ENCODE measurements at places on chromosomes 1 and 21. TPM values are rescaled to one million over a fixed set of nuclear protein-coding genes. Genes with fewer than 3 reads are reported as not detected.

DNA sequence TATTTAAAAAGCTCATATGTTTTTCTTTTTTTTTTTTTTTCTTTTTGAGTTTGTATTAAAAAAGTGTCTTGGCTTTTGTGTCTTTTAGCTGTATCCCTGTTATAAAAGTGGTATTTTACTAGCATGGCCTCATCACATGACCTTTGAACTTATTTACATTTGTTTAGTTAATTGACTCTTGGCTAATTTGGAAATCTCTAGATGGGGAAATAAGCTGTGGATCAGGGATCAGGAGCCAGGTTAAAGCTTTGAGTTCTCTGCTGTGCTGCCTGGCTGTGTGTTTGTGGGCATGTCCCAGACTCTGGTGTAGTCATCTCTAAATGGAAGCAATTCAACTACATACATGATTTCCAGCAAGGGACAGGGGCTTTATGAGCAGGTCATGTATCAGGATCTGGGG, 56.5 kb downstream of the HHAT start:
- H3K27ac ChIP-seq, result no peak overlapping the region
- DNase-seq, result no peak
- H3K36me3 ChIP-seq, result no peaks in the 10 kb centered on the region
- no peaks in the 10 kb centered on the region for H3K27me3 ChIP-seq
- H3K4me1 ChIP-seq, result no peaks in the 10 kb centered on the region

DNA sequence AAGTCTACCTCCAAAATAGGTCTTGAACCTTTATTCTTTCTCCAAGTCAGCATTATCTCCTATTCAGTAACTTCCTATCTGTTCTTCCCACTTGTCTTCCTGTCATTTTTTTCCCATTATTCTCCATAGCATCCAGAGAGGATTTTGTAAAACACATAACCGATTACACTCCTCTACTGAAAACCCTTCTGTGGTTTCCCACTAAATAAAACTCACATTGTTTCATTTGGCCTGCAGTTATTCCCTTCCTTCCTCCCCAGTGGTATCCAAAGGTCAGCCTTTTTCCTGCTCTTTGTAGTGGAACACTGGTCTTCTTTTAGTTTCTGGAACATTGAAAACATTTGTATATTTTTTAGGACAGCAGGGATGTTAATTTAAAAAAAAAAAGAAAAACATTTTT, 266.0 kb downstream of the GPR52 start:
- no peaks in the 10 kb centered on the region for H3K27me3 ChIP-seq
- peaks cover 25% of the 10 kb centered on the region for H3K4me1 ChIP-seq
- H3K27ac ChIP-seq, result no peak overlapping the region
- H3K4me3 ChIP-seq, result no peak overlapping the region
- H3K36me3 ChIP-seq, result peaks cover 6% of the 10 kb centered on the region

DNA sequence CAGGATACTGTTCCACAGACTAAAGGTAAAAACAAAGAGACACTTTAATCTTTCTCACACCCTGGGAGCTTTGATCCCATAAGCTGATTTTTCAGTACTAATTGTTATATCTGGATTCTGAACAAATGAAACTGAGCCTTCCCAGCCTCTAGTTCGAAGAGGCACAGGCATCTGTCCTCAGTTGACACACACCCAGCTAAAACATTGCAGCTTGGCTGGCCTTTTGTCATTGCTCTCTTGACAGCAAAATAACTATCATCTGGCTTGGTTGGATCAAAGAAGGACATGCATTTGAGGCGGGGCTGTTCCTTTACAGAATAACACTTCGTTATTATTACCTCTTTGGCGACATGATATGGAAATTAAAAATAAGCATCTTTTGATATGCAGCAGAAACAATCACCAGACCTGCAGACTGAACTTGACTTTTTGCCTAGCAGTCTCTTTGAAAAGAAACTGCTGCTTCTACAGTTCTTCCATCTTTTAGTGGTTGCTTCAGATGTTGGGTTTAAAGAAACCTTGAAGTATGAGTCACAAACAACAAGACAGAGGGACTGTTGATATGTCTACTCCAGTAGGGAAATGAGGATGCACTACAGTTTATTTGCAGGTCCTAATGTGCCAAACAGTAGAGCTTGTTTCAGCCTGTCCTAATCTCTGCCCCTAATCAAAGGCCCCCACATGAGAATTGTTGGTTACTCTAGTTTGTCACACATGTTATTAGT, 166.5 kb downstream of the TPR start:
- H3K27ac ChIP-seq, result no peak overlapping the region
- H3K4me3 ChIP-seq, result no peak overlapping the region
- peaks cover 37% of the 10 kb centered on the region for H3K4me1 ChIP-seq
- H3K27me3 ChIP-seq, result no peaks in the 10 kb centered on the region

GRCh38 chr1:218377143-218377660, 32.1 kb downstream of the TGFB2 start:
- DNase-seq, result no peak
- H3K4me1 ChIP-seq, result peaks cover 54% of the 10 kb centered on the region
- H3K36me3 ChIP-seq, result no peaks in the 10 kb centered on the region

- H3K4me1 ChIP-seq, result no peaks in the 10 kb centered on the region
- H3K4me3 ChIP-seq, result no peak overlapping the region
- H3K27me3 ChIP-seq, result no peaks in the 10 kb centered on the region
- no peak for DNase-seq
- no peak overlapping the region for H3K27ac ChIP-seq
- no peaks in the 10 kb centered on the region for H3K36me3 ChIP-seq
These were observed 12.7 kb upstream of the ZMYM6 start for GRCh38 chr1:35044431-35044830.

DNA sequence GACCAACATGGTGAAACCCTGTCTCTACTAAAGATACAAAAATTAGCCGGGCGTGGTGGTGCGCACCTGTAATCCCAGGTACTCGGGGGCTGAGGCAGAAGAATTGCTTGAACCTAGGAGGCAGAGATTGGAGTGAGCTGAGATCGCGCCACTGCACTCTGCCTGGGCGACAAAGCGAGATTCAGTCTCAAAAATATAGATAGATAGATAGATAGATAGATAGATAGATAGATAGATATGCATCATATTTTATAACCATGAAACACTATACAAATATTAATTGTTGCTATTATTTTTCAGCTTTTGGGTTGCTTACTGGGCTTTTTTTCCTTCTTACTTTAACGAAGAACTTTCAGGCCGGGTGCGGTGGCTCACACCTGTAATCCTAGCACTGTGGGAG, 4.8 kb upstream of the FAF1 start:
- no peaks in the 10 kb centered on the region for H3K36me3 ChIP-seq
- no peak for DNase-seq
- no peak overlapping the region for H3K4me3 ChIP-seq
- H3K27me3 ChIP-seq, result no peaks in the 10 kb centered on the region
- H3K4me1 ChIP-seq, result peaks cover 23% of the 10 kb centered on the region

DNA sequence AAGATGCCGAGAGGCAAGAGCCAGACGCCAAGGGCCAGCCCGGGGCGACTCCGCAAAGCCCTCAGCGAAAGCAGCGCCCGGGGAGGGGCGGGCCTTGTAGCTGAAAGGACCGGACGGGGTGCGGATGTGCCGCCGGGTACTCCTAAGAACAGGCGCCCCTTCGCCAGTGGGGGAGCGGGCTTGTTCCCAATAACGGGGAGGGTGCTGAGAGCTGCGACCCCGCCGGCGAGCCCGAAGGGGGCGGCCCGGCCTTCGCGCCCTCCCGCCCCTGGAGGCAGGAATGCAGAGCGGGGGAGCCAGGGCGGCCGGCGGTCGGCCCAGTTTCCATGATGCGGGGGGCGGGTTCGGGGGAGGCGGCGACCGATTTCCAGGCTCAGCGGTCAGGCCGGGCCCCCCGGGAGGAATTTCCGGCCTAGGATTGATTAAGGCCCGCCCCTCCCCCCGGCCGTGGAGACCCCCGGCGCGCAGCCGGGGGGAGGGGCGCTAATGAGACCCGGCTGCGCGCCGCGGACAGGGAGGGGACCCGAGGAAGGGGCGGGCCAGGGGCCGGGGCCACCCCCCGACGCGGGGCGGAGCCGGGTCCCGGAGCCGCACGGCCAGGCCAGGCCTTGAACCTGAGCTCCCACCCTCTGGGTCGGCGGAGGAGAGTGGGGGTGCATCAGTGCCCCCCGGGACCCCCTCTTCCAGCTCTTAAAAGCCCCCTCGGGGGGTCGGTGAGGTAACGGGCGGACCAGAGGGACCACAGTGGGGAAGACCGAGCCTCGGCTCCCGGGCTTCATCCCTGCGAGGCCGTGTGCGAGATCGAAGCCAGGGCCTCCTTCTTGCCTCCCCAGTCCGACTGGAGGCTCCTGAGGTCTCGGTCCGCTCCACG, 898 bp upstream of the TMEM200B start:
- DNase-seq, result peak; percentile 96
- H3K27me3 ChIP-seq, result peaks cover 7% of the 10 kb centered on the region
- no peaks in the 10 kb centered on the region for H3K36me3 ChIP-seq
- peak overlapping the region; percentile 67 for H3K4me3 ChIP-seq
- H3K4me1 ChIP-seq, result peaks cover 52% of the 10 kb centered on the region

GRCh38 chr1:34529935-34530859, 224.7 kb upstream of the GJB5 start:
- H3K4me1 ChIP-seq, result no peaks in the 10 kb centered on the region
- DNase-seq, result no peak
- H3K36me3 ChIP-seq, result no peaks in the 10 kb centered on the region
- no peak overlapping the region for H3K4me3 ChIP-seq
- no peak overlapping the region for H3K27ac ChIP-seq

Gene IL19
- not detected for total RNA-seq

Gene ADGRL2
- total RNA-seq, result 89.7 TPM

Gene FCN3
- 2.9 TPM for total RNA-seq

Gene LCE3D
- total RNA-seq, result not detected

Gene AURKAIP1
- total RNA-seq, result 123 TPM

Data from esophagus muscularis mucosa (tissue), 4 donors.